ENCODE measurements at places on chromosomes 12 and 14.

GRCh38 chr14:69106451-69106850, 46.5 kb downstream of the DCAF5 start:
- no peak for DNase-seq

DNA sequence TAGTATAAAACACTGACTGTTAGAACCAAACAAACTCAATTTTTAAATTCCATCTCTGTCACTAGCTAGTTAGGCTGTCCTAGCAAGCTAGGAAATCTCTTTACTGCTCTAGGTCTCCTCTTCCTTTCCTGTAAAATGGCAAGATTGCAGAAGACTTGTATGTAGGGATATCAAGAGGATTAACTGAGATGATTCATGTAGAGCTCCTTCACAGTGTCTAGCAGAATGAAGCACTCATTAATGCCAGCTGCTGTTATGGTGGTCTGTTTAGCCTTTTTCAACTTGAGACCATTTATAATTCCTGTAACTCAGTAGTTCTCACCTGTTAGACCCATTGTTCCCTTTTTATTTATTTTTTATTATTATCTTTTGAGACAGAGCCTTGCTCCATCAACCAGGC, 67.8 kb upstream of the KCNH3 start:
- no peak for DNase-seq

DNA sequence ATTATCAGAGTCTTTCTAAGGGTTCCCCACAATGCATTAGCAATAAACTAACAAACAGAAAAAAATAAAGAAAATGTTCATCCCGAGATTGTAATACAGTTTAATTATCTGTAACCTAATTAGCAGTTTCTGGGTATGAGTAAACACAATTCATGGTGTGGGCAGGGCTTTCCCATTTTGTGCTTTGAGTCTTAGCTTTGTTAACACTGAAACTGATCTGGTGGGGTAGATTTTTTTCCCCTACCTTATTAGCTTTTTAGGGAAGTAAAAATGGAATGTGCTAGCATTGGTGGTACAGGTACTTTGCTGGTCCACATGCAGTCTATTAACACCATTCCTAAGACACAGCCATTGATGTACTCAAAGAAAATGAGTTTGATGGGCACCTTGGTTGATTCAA, 18.4 kb upstream of the KRR1 start:
- no peak for DNase-seq

GRCh38 chr12:92898755-92899154, 30.3 kb downstream of the EEA1 start:
- no peak for DNase-seq

DNA sequence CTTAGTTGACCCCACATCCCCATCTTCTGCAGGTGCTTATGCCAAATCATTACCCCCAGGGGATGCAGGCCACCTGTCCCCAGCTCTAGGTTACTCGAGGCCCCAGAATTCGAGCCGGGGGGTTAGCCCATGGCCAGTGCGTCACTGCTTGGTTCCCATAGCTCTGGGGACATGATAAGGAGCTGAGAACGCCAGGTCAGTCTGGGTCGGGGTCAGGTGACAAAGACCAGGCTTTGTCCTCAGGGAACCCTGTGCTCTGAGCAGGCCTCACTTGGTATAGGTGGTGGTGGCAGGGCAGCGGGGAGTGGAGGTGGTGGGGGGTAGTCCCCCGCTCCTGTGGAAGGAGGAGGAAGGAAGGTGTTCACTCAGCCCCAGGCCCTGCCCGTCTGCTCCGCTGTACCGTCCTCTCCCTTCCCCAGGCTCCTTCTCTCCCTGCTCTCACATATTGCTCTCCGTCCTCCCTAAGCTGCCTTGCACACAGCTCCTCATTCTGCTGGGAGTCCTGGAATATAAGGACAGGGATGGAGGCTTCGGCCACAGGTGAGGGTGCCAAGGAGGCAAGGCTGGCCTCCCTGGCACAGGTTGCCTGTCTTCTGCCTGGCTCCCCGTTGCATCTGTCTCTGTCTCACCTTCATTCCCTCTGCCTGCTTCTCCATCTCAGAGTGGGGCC, 2.0 kb upstream of the MYH6 start:
- DNase-seq = no peak

GRCh38 chr12:32435921-32436705, 36.8 kb downstream of the FGD4 start:
- no peak for DNase-seq

DNA sequence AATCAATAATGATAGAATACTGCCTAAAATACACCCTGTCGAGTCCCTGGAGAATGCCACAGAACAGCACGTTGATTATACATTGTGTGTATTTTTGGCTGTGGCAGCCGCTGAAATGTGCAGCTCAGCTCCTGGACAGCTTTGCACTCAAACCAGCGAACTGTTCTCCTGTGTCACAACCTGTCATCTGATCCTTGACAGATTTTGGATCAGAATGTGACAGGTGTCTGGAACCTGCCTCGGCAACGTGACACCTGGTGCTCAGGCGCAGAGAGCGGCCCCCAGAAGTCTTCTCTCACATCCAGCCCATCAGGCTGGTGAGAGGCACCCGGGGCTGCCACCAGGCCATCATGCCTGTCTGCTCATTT, 19.3 kb downstream of the MVK start:
- peak; percentile 65 for DNase-seq

GRCh38 chr12:121858662-121859572, at the start of gene HPD:
Gene HPD, minus strand, starts transcription at chr12:121858859. Its CDS starts 36 bp downstream, at chr12:121858823.
- DNase-seq = no peak

GRCh38 chr12:124503305-124503704, 64.1 kb downstream of the NCOR2 start:
- DNase-seq = no peak

DNA sequence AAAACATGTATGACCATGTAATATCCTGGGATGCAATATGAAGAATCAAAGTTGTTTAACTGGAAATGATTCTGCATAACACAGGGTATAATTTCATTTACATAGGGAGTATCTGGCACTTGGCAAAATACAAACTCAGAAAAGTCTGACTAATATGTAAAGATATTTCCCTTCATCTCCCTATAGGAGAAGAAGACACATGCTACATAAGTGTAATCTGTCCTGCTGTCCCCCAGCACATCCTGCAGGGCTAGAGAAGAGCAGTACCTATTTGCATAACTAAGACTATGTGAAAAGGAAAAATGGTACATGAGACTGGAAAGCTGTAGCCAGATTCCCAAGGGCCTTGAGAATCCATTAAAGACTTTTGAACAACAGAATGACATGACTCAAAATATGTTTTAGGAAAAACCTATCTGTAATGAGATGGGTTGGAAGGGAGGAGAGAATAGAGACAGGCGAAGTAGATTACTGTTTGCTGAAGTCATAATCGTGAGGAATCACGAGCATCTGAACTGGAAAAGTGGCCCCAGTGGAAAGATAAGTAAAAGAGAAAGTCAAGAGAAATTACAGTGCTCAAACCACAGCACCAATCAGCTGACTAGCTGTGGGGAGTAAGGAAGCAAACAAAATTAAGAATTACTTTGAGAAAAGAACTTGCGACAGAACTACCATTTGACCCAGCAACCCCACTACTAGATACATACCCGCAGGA, 155.1 kb upstream of the HMGA2 start:
- DNase-seq = no peak

GRCh38 chr12:49264466-49264872, 413 bp upstream of the TUBA1C start:
- DNase-seq = peak; percentile 89

- no peak for DNase-seq
These were observed 18.5 kb downstream of the NCOR2 start for GRCh38 chr12:124548854-124549378.

GRCh38 chr12:120474616-120474960, 5.0 kb upstream of the SRSF9 start:
- peak; percentile 27 for DNase-seq

- peak; percentile 92 for DNase-seq
These were observed 42.5 kb downstream of the CCDC88C start for GRCh38 chr14:91374879-91375702.

DNA sequence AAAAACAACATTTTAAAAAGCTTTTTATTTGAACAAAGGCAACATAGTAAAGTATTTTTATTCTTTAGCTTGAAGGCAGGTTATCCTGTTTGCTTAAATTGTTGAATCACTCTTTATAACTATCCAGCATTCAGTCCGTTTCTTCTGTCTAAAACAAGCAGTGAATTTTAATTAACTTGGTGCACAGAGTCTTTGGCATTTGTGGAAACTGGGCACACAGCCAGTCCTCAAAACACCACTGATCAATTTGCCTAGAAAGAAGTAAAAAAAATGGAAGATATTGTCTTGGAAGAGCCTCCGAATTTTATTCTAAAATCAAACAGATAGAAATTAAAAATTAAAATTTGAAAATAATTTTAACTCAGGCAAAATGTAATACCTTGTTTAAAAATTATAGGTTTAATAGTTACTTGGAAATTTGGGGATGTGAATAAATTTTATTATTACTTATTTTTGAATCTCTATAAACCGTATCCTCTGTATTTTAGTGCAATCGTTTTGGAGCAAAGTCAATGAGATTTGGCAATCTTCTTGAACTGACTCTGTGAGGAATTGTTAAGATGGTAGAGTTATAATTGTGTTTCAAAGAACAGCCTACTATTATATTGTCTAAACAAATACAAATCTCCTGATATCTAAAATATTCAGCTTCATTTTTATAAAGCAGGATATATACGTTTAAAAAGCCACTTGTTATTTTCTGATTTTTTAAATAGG, 927.0 kb downstream of the SLC16A7 start:
- no peak for DNase-seq

DNA sequence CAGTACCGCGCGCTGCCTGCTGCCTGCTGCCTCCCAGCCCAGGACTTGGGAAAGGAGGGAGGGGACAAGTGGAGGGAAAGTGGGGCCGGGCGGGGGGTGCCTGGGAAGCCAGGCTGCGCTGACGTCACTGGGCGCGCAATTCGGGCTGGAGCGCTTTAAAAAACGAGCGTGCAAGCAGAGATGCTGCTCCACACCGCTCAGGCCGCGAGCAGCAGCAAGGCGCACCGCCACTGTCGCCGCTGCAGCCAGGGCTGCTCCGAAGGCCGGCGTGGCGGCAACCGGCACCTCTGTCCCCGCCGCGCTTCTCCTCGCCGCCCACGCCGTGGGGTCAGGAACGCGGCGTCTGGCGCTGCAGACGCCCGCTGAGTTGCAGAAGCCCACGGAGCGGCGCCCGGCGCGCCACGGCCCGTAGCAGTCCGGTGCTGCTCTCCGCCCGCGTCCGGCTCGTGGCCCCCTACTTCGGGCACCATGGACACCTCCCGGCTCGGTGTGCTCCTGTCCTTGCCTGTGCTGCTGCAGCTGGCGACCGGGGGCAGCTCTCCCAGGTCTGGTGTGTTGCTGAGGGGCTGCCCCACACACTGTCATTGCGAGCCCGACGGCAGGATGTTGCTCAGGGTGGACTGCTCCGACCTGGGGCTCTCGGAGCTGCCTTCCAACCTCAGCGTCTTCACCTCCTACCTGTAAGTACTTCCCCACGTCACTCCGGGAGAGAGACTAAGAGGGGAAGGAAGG, at the start of gene LGR5:
TSS of gene LGR5 (plus strand) at position 186 of the 732 bp plus-strand sequence. CDS start at position 469, 283 bp downstream.
- peak; percentile 92 for DNase-seq

DNA sequence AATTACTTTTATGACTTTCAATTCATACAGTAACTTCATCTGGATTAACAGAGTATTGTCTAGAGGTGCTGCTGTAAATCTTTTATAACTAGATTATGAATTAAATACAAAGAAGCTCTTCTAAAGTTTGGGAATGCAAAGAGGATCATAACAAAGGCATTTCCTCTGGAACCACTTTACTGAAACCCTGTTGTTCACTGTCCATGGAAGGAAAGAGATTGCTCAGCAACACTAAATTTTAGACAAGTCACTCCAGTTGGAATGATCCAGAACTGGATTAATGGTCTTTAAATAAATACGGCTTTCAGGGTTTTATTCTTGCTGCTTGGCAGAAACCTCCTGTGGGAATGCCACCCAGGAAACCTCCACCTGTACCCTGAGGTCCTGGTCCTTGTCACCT, 250.6 kb downstream of the KSR2 start:
- no peak for DNase-seq

DNA sequence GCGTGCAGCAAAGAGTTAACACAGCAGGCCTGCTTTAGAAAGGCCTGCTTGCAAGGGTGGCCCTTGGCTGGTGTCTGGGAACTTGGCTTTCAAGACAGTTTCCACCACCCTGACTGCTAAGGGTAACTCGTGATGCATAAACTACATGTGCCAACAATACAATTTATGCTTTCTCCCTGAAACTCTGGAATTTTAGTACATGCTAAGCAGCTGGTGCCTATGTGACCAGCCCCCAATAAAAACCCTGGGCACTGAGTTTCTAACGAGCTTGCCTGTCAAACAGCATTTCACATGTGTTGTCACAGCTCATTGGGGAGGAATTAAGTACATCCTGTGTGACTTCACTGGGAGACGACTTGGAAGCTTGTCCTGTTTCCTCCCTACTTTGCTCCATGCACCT, 133.1 kb downstream of the SLC5A8 start:
- DNase-seq = no peak

GRCh38 chr14:22607291-22607690, 9.2 kb downstream of the ABHD4 start:
- DNase-seq = no peak

DNA sequence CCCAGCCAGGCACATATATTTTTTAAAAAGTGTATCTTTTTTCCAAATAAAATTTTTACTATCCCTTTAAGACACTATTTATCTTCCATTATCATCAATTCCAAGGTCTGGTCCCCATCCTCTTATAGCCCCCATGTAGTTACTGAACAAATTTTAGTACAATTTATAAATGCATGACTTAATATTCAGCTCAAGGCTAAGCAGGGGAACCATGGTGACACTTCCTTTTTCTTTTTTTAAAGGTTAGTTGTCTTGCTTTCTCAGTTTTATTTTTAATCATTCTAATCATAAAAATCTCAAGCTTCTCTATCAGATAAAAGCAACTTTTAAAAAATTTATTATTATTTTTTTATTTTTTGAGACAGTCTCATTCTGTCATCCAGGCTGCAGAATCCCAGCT, 92.3 kb downstream of the TRAFD1 start:
- no peak for DNase-seq

GRCh38 chr14:66365388-66365787, 120.8 kb upstream of the CCDC196 start:
- no peak for DNase-seq

- no peak for DNase-seq
These were observed 136.0 kb upstream of the IFNG-AS1 start for GRCh38 chr12:67853204-67853603.

- no peak for DNase-seq
These were observed 6.4 kb downstream of the LACRT start for GRCh38 chr12:54628186-54628846.

GRCh38 chr12:28536088-28536487, 345.8 kb downstream of the CCDC91 start:
- no peak for DNase-seq

GRCh38 chr14:24403294-24403998, 4.6 kb downstream of the NYNRIN start:
- no peak for DNase-seq

Data from NCI-H1417 (cell line).